ENCODE measurements at places on chromosomes 2 and 18. TPM values are rescaled to one million over a fixed set of nuclear protein-coding genes. Genes with fewer than 3 reads are reported as not detected.

DNA sequence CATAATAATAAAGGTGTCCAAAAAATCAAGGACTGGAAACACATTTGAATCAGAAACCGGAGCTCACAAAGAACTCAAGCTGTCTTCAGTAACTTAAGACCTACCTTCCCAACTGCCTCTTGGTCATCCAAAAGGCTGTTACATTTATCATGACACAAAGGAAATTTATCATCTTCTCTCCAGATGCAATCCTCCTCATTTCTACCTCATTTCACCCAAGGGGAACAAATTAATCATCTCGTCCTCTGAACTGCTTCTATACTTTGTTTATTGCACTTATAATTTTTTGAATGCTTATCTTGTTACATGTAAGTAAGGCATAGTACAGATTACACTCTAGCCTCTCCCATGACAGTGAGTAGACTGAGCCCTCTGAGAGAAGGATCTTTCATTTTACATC is 105.1 kb upstream of the RGPD4 start:
- DNase-seq: no peak

DNA sequence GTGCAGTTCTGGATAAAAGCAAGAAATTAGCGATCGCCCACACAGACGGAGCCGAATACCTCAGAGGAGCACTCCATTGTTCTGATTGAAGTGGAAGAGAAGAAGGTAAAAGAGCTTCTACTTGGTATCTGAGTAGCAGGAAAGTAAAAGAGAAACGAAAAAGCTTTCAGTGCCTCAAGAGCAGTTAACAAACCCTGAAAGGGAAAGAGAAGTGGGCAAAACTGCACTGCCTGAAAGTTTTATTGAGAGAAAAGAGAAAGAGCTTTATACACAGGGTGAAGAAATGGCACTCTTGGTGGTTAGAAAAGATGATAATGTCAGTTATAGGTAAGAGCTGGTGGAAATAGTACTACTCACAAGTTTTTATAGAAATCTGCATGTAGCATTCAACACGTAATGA is 192.8 kb downstream of the CDCA7 start:
- DNase-seq: no peak

Gene LCT
- polyA plus RNA-seq: 100.0 TPM

- DNase-seq: no peak
Observed at GRCh38 chr18:61719671-61720070, 173.1 kb downstream of the RNF152 start.
